ENCODE measurements at places on chromosomes 16 and 17. TPM values are rescaled to one million over a fixed set of nuclear protein-coding genes. Genes with fewer than 3 reads are reported as not detected.

ABCC12 gene
- not detected for total RNA-seq

ZNF423 gene
- total RNA-seq: 0.03 TPM

- DNase-seq: no peak
These were observed 1.7 kb upstream of the PRSS21 start for GRCh38 chr16:2815299-2815771.

DNA sequence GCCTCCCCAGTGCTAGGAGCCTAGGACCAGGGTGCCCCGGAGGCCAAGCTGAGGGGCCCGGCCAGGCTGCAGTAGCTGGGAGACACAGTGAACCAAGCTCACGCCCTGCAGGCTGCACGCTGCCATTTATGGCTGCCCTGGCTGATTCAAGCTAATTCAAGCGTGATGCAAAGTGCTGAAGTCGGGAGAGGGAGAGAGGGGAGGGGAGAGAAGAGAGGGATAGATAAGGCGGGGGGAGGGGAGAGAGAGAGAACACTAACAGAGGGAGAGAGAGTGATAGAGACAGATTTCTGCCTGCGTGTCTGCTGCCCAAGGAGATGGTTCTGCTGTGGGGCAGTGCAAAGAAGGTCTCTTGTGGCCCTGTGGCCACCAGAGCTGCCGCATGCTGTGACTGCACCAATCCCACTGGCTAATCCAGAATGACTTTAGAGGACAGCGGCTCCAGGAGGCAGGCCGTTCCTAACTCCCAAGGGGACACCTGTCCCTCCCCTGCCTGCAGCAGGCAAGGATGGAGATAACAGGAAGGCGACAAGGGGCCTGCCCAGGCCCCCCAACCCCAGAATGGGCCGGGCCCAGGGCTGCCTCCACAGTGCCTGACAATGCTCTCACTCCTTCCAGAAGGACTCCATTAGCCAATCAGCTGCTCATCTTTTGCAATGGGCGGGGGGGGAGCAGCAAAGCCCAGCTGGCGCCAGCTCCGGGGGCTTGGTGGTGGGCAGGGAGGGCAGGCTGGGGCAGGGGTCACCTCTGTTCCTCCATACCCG lies 12.9 kb downstream of the MXRA7 start:
- DNase-seq: no peak

DNA sequence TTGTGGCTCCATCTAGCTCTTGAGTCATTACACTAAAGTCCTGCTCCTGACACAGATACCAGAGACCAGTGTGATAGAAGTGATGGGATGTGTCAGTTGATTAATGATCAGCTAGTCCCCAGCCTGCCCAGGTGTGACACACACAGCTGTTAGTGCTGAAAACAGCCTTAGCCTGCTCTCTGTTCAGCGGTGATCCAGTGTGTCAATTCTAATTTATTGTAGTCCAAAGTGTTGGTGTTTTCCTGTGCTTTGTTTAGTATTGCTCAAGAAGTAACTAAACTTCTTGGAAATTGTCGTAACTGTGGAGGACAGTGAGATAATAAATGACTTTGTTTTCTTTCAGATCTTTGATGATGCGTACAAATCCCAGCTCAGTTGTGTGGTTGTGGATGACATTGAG lies 92.3 kb downstream of the WNT3 start:
- no peak for DNase-seq

GRCh38 chr17:50003911-50004310 lies 8.9 kb upstream of the DLX3 start:
- no peak for DNase-seq

DNA sequence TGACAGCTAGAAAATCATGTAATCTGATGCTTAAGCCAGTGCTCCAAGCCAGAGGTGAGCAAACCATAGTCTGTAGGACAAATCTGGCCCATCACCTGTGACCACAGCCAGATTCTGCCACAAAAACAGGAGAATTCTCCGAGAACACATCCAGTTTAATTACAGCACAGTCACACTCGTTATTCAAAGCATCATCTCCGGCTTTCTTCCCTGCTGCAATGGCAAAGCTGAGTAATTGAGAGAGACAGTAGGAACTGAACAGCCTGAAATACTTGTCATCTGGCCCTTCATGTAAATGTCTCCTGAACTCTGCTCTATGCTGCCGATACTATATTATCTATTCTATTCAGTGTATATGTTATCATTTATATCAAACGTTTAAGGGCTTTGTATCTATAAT lies 121.4 kb upstream of the FOXF1 start:
- no peak for DNase-seq

GRCh38 chr16:986925-987582 lies 5.5 kb downstream of the SOX8 start:
- no peak for DNase-seq

Measured in SK-MEL-5 (cell line).